ENCODE measurements at places on chromosomes 4 and X. TPM values are rescaled to one million over a fixed set of nuclear protein-coding genes. Genes with fewer than 3 reads are reported as not detected.

HNRNPDL gene
- total RNA-seq: 279 TPM

DNA sequence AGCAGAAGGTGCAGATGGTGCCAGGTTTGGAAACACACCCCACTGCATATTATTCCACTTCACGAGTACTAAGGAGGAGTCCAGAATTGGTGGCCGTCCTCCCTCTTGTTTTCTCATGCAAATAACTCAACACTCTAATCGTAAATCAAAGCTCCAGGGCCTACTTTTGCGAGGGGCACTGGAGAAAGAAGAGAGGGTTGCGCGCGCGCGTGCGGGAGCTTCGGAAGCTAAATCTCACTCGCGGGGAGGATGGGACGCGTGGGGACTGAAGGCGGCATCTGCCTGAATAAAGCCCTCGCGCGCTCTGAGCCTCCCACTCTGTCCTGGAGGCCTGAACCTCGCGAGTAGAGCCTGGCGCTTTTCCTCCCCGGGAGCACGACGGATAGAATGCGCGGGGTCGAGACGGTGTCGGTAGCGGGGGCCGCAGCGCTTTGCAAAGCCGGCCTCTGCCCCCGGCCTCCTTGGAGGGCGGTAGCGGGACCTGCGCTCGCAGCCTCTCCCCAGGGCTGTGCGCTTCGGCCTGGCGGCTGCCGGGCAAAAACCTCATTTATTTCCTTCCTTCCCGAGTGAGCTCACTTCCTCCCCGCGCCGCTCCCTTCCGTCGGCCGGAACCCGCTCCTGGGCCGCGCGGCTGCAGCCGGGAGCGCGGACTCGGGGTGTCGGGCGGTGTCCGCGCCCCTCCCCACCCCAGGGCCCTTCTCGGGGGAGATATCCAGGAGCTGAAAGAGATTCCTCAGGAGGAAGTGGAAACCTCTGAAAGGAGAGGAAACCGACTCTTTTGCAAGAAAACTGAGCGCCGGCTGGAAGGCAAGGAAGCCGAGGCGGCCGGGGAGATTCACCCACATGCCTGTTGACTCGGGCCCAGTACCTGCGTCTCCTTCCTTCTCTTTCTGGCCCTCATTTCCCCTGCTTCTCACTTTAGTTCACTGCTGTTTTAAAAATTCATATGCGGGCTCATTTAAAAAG, 20.7 kb downstream of the HAND2 start:
- DNase-seq: no peak

DNA sequence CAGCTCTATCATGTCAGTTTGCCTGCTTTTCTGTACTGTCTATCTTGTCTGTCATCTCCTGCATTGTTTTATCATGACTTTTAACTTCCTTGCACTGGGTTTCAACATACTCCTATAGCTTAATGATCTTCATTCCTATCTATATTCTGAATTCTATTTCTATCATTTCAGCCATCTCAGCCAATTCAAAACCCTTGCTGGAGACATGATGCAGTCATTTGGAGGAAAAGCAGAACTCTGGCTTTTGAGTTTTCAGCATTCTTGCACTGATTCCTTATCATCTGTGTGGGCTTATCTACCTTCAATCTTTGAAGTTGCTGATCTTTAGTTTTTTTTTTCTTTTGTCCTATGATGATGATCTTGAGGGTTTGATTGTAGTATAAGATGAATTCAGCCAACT, 493.8 kb upstream of the GALNT7 start:
- no peak for DNase-seq

- no peak for DNase-seq
These were observed 2.9 kb downstream of the TBL1X start for GRCh38 chrX:9467751-9468150.

VEGFC gene
- total RNA-seq: 1.3 TPM

DNA sequence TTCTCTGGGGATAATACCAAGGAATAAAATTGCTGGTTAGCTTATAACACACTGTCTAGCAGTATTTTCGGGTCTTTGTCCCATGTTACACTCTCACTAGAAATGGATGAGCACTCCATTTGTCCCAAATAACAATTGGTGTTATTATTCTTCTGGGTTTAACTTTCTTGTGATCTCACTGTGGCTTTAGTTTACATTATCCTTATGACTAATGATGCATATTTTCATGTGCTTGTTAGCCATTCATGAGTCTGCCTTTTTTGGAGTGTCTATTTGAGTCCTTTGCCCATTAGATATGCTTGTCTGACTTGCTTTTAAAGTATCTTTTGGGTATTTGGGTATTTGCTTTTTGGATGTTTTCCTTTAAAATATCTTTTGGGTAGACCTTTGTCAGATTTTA, 372.9 kb upstream of the TENM3 start:
- no peak for DNase-seq

CXCL10 gene
- 50.4 TPM for total RNA-seq

TLR6 gene
- 2.5 TPM for total RNA-seq

DNA sequence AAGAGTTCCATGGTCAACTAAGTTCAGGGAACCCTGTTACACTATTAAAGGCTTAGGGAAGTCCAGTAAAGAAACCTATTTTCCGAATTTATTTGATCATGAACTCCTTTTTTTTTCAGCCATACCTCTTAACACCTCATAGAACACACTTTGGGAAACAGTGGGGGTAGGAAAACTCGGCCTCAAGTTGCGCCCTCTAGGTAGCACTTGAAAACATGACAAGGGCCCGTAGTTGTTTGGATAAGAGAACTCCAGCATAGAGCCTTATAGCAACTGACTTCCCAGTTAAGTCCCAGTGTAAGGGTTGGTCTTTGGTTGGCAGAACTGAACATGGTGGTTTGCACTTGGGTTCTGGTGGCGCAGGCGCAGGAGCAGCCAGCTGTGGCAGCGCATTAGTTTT, 14.4 kb downstream of the OGT start:
- DNase-seq: no peak

GRCh38 chrX:101347859-101348451, 587 bp downstream of the TIMM8A start:
- no peak for DNase-seq

DNA sequence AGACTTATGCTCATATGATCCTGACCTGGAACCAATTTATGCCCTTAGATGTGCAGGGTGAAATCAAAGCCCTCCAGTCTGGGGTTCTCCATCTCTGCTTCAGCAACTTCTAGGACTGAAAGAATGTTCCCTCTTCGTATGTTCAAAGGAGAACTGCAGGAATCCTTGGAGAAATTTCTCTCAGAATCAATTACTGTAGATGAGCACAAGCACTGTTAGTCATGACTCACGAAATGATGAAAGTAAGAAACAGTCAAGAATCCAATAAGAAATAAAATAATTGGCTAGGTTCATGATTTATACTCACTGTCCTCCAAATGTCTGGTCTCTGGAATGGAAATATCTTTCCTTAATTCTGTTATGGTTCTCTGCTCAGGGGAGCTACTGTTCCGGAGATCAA, 348.2 kb downstream of the PDGFC start:
- DNase-seq: no peak

DNA sequence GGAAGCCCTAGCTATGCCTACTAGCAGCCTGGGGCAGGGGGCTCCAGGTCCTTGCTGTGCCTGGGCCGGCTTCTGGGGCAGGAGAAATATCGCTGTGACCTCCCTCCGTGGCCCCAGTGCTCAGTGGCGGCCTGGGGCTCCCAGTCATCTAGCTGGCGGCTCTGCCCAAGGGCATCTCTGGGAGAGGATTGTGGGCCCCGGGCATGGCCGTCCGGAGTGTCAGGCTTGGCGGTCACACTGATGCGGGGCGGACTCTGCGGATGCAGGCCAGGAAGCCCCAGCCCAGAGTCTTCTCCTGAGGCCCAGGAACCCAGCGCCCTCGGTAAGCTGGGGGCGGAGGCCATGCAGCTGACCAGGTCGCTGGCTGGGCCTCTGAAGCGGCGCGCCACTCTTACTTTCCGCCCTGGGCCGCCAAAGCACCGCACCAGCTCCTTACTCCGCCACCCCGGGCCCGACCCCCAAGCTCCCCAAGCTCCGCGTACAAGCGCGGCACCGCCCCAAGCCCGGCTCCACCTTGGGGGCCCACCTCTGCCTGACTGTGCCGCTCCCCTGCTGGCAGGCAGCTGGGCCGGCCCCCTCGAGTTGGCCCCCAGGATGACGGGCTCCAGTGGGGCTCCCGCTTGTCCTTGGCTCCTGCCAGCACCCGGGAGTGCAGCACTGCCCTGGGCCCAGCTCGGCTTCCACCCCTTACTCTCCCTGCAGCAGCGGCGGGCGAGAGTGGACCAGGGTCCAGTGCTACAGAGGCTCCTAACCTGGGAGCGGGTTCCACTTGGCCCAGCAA, 720.0 kb downstream of the PCDH18 start:
- no peak for DNase-seq
